Neural progenitor cell (in vitro differentiated cells): ENCODE measurements at places on chromosomes 2 and 18.

DNA sequence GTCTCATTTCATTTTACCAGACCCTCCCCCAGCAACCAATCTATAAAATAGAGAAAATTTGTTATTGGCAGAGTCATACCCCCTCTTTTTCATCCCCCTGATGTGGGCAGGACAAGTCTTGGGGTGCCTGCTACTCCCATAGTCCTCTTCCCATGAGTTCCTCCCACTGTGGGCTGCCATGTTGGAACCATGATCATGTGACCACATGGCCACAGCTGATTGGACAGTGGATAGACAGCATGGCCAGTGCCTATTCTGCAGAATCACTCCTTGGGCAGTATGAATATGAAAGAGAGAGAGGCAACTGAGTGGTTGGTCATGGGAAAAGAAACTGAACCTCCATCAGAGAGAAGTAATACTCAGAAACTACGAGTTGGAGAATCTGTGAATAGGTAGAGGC is 84.9 kb downstream of the PDCL3 start:
- DNase-seq: no peak

DNA sequence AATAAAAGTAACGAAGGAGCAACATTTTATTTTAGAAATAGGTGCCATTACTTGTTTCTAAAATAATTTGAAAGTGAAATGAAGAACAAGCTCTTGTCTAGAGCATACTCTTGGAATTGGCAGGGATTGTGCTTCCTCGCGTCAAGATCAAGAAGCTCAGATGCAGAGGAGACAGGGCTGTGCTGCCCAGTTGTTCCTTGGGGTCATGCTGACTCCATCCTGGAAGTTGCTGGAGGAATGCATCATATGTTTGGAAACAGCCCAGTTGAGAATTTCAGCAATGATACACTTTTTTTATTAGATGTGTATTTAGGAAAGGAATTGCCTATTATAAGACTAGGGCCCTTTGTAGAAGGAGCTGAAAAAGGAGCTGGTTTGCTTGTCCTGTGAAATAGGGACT is 17.2 kb downstream of the LTBP1 start:
- DNase-seq: no peak

DNA sequence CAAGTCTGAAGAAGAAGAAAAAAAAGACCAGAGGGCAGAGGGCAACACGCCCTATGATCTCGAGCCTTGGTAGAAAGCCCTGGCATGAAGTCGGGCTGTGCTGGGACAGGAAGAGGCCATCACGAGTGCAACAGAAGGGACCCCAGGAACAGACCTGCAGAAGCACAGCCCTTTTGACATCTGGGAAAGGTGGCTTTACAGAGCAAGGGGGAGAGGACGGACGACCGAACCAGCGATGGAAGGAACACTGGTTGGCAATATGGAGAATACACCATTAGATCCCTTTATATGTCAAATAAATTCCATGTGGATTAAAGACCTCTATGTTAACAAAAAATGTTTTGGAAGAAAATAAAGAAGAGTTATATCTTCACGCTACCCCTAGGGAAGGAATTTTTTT is 10.7 kb downstream of the KIF1A start:
- DNase-seq: no peak

DNA sequence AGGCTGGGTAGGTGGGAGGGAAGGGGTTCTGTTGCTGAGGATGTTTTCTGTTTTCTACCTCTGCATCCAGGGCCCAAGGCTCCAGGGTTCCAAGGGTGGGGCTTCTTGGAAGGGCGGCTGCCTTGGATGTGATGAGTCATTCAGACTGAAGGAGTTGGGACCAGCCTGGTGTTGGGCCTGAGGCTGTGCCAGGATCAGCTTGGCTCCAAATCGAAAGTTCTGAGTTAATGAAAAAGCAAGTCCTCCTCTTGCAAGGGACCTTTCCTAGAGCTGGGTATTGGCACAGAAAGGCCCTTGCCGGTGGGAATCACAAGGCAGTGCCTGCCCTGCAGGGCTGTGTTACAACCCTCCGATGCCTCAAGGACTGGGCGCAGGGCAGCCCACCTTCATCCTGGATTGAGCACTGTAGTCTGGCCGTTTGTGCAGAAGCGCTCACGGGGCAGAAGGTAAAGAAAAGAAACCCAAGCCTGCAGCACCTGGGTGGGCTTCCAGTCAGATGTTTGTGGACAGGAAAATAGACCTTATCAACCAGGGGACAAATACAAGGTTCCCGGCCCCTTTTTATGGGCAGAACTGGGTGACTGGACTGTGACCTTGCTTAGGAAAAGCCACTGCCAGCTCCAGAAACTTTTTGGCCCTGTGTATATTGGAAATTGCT is 52.5 kb upstream of the MCFD2 start:
- DNase-seq: no peak

DNA sequence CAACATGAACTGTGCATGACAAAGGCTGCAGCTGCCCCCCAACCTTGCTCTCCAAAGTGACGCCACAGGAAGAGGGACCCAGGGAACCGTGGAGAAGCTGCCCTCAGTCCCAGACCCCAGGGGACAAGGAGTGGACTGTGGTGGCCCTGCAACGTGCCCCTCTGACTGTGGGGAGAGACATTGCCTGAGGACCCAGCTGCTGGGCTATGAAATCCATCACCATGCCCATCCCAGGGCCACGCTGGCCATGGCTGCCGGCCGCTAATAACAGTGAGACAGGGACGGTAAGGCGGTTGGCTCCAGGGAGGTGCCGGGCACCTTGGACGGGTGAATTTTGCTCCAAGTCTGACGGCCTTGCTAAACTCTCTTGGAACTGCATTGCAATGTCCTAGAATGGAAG is 211.3 kb upstream of the HDAC4 start:
- no peak for DNase-seq

DNA sequence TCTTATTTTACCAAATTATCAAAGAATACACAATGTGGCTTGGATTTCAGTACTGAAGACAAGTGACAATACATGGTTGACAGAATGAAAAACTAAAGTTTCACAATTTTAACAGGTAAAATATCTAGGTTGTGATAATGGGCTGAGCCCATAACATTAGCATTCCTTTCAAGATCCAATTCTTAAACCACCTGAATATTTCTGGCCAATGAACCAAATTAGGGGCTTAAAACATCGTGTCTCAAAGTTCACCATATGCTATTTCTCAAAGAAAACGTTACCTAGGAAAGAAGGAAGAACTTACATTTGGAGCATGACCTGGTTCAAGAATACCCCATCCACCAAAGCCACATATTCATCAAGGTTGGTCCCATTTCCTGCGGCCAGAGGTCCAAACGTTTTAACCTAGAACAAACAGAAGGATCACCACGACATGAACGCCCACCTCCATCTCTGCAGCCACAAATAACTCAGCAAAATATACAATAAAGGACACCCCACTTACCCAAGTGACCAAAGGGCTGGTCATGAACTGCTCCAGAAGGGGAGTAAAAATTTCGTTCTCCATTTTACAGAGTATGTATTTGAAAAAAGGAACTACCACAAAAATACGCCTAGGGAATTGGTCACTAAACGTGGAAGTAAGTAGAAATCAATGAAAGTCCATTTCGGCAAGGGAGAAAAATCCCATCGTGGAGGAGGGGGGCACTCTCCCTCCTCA is 984 bp downstream of the CCDC88A start:
- no peak for DNase-seq
